ENCODE measurements at places on chromosomes 2 and 18. TPM values are rescaled to one million over a fixed set of nuclear protein-coding genes. Genes with fewer than 3 reads are reported as not detected.
A peak's percentile ranks its signal among the peaks of the same experiment; 100 is the strongest.

DNA sequence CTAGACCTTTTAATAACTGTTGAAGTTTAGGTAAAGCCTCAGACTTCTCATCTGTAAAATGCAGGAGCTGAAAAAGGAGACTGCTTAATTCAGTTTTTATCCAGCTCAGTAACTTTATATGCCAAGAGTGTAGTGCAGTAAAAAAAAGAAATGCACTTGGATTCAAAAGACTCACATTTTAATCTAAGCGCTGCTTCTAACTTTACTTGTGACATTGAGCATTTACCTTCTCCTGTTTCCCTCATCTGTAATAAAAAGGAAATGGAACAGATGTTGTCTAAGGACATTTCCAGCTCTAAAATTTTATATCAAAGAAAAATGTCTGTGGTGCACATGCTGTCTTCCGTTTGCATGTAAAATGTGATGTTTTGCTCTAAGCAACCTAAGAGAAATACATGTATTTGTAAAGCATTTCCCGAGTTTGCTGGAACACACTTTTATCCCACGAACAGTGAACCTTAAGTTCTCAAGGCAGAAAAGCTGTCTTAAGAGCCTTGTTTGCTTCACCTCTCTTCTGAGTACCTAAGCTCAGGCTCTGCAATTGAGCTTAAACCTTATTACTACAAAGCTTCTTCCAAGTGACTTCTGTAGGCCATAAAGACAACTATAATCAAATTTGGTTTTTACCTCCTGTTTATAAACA lies 24.2 kb upstream of the TANK start:
- H3K27me3 ChIP-seq, result no peaks in the 10 kb centered on the region
- H3K4me1 ChIP-seq, result peaks cover 11% of the 10 kb centered on the region
- H3K27ac ChIP-seq, result no peak overlapping the region
- DNase-seq, result no peak
- no peaks in the 10 kb centered on the region for H3K36me3 ChIP-seq

DNA sequence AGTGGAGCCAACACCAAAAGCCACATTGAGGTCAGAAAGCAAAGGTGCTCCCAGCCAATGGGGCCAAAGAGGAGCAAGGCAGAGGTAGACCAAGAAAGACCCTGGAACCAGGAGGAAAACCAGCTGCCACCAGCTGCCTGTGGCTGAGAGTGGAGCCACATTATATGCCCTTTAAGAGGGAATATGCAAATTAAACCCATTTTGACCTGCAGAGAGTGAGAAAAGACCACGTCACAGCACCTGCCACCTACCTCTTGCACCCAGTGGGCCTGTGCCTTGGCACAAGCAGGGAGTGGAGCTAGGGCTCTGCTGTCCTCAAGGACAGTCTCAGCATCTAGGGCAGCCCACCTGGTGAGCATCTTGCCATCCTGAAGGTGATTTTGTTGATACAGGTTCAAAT lies 161.3 kb downstream of the MTCL1 start:
- DNase-seq, result no peak
- no peaks in the 10 kb centered on the region for H3K27me3 ChIP-seq
- H3K36me3 ChIP-seq, result no peaks in the 10 kb centered on the region
- no peak overlapping the region for H3K4me3 ChIP-seq
- no peaks in the 10 kb centered on the region for H3K4me1 ChIP-seq

GRCh38 chr2:36727550-36727949 lies 31.0 kb downstream of the VIT start:
- no peaks in the 10 kb centered on the region for H3K4me1 ChIP-seq
- no peak overlapping the region for H3K27ac ChIP-seq
- no peaks in the 10 kb centered on the region for H3K36me3 ChIP-seq
- no peak overlapping the region for H3K4me3 ChIP-seq

- H3K36me3 ChIP-seq, result no peaks in the 10 kb centered on the region
- no peaks in the 10 kb centered on the region for H3K4me1 ChIP-seq
- H3K27me3 ChIP-seq, result no peaks in the 10 kb centered on the region
- no peak overlapping the region for H3K4me3 ChIP-seq
- DNase-seq, result no peak
- no peak overlapping the region for H3K27ac ChIP-seq
Observed at GRCh38 chr2:165173215-165173614, 30.6 kb downstream of the SCN3A start.

DNA sequence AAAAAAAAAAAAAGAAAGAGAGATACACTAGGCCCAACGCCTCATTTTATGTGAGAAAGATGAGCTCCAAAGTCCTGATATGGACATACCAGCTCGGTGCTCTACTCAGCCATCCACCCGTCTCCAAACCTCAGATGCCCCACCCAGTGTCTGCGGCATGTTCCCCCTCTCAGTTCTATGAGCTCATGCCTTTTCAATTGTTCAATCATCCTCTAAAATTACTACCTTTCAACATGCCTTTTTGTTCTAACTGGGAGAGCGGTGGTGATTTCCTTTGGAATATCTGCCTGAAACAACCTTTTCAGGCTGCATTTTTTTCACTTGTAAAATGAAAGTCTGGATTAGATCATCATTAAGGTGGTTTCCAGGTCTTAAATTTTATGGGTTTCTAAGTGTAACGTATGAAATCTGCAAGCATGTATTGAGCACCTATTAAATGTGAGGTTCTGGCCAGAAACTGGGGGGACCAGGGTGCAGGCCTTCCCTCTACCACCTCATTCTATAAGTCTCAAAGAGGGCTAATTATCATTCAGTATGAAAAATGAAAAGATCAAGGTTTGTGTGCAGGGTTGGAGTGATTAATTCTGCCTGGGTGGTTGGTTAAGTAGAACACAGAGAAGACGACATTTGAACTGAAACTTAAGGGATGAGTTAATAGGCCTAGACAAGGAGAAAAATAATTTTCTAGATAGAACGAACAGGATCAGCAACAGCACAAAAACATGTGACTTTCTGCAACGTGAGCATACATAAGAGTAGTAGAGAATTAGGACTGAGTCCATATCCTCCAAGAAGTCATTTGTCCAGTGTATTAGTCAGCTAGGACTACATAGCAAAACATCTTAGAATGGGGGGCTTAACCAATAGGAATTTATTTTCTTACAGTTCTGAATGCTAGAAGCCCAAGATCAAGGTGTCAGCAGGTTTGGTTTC lies 87.4 kb upstream of the GLS start:
- no peak for DNase-seq
- no peak overlapping the region for H3K4me3 ChIP-seq
- no peaks in the 10 kb centered on the region for H3K27me3 ChIP-seq
- H3K27ac ChIP-seq, result no peak overlapping the region

DNA sequence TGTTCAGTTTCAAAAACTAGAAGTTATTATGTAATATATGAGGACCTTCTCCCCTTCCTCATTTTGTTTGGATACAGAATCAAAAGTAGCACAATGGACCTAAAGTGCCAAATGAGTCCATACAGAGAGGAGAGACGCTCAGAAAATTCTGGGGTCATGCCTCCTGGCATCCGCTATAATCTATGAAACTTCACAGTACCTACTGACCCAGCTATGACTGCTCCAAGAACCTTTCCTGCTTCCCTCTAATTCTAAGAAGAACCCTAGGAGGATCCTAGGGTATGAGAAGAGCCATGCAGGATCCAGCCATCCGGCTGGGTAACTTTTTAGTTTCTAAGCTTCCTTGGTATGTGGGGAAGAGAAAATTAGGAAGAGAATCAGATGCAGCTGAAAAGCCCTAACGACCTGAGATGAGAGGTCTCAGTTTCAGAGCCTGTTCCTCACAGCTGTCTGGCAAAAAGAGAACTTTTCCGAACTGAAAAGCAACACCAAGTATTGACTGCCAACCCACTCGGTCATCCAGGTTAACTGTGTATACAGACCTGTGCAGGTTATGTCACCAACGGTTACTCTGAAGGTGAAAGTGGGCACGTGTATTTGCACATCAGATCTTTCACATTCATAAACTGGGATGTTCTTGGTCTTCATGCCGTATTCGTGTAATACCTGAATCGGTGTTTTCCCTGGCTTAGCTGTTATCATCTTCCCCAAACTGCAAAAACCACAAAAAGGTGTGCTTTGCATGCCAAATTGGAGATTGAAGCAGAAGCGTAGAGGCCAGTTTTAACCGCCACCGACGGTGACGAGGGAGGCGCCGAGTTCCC lies 1.1 kb downstream of the PRKRA start:
- H3K4me1 ChIP-seq, result peaks cover 9% of the 10 kb centered on the region
- peaks cover 21% of the 10 kb centered on the region for H3K36me3 ChIP-seq
- H3K27ac ChIP-seq, result peak overlapping the region; percentile 94
- no peak for DNase-seq
- H3K27me3 ChIP-seq, result no peaks in the 10 kb centered on the region

DNA sequence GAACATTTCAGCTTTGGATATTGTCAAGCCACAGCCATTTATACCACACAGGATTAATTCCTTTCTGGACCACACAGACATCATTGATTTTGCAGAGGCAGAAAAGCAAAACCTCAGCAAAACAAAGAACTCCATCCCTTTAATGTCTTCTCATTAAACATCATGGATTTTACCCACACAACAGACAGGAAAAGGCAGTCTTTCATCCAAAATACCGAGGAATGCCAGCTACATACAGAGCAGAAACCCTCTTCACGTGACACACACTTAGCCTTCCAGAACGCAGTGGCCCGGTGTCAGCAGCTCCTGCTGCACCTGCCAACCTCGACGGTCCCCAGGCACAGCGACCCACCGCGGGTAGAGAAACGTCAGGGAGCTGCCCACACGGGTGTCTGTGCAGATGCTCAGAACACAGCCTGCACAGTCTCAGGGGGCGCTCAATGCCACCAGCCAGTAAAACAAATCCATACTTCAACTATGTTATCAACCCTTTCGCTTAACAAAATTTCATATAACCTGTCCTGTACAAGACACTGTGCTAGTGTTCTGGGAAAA lies 304.5 kb downstream of the EIPR1 start:
- H3K27ac ChIP-seq, result no peak overlapping the region
- DNase-seq, result no peak
- no peaks in the 10 kb centered on the region for H3K36me3 ChIP-seq
- no peaks in the 10 kb centered on the region for H3K4me1 ChIP-seq

- H3K27me3 ChIP-seq, result no peaks in the 10 kb centered on the region
- H3K4me1 ChIP-seq, result peaks cover 36% of the 10 kb centered on the region
- peaks cover 12% of the 10 kb centered on the region for H3K36me3 ChIP-seq
- H3K4me3 ChIP-seq, result peak overlapping the region; percentile 97
Observed at GRCh38 chr2:43227830-43228281, 1.4 kb upstream of the ZFP36L2 start.

GRCh38 chr2:63071664-63072063 lies 21.0 kb downstream of the OTX1 start:
- H3K27me3 ChIP-seq, result no peaks in the 10 kb centered on the region
- H3K27ac ChIP-seq, result no peak overlapping the region
- H3K36me3 ChIP-seq, result no peaks in the 10 kb centered on the region
- peak; percentile 1 for DNase-seq

DNA sequence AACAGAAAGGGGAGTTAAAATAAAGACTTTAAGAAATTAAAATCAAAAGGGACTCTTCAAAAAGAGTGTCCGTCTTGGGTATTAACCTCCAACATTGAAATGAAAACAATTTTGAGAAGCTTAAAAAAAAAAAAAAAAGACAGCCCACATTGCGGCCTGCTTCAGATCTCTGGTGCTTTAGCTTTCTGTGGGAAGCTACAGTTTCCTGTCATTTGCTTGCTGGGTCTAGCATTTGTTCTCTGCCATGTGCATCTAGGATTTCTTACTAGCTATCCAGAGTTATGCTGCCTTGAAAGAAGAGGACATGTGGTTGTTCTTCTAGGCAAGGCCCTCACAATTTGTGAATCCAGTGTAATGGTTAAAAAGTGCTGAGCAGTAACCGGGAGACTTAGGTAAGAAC lies 375.3 kb downstream of the SLC4A3 start:
- no peak overlapping the region for H3K4me3 ChIP-seq
- no peak for DNase-seq
- H3K36me3 ChIP-seq, result no peaks in the 10 kb centered on the region
- H3K27me3 ChIP-seq, result no peaks in the 10 kb centered on the region
- H3K4me1 ChIP-seq, result peaks cover 3% of the 10 kb centered on the region

DNA sequence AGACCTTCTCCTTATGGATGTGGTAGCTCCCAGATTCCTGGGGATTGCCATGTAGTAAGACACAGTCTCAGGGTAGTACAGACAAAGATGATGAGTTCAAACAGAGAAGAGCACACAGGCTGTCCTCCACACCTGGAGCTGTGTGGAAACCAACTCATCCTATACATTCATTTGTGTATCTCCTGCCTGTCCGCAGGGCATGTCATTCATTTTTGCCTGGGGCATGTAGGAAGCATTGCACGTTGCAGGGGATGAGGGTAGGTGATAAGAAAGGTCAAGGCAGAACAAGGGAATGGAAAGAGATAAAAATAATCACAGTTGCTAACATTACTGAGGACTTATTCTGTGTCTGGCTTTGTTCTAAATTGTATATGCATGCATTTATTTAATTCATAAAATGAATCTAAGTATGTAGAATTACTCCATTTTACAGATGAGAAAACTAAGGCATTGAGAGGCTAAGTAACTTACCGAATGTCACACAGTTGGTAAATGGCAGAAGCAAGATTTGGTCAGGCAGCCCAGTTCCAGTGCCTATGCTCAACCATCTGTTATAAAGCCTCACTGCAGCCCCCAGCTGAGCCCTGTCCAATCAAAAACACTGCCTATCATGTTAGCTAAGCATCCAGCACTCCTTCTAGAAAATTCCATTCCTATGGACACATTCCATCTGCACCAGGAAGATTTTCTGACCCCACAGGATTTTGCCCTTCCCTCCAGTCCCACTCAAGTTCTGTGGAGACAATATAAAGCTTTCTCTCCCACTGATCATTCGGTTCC lies 81.0 kb downstream of the SUMO1 start:
- H3K36me3 ChIP-seq, result no peaks in the 10 kb centered on the region
- no peak overlapping the region for H3K4me3 ChIP-seq
- no peaks in the 10 kb centered on the region for H3K4me1 ChIP-seq
- no peak overlapping the region for H3K27ac ChIP-seq
- H3K27me3 ChIP-seq, result no peaks in the 10 kb centered on the region
- DNase-seq, result no peak

GRCh38 chr18:48028696-48029095 lies 98.2 kb upstream of the SMAD2 start:
- H3K27ac ChIP-seq, result no peak overlapping the region
- H3K4me3 ChIP-seq, result no peak overlapping the region
- H3K27me3 ChIP-seq, result no peaks in the 10 kb centered on the region
- no peak for DNase-seq
- no peaks in the 10 kb centered on the region for H3K36me3 ChIP-seq

Gene GALNT13
- total RNA-seq, result 5.2 TPM

Gene SEMA4C
- total RNA-seq, result 69.7 TPM

Gene IFIH1
- total RNA-seq, result 3.0 TPM

Gene PKDCC
- total RNA-seq, result 32.8 TPM

Measured in GM23338 (cell line).